ENCODE measurements at places on chromosomes 4 and X. TPM values are rescaled to one million over a fixed set of nuclear protein-coding genes. Genes with fewer than 3 reads are reported as not detected.

- peak overlapping the region; percentile 93 for H3K27ac ChIP-seq
- H3K4me1 ChIP-seq: peaks cover 11% of the 10 kb centered on the region
- no peak for DNase-seq
- no peaks in the 10 kb centered on the region for H3K36me3 ChIP-seq
- peak overlapping the region; percentile 46 for H3K4me3 ChIP-seq
- H3K27me3 ChIP-seq: no peaks in the 10 kb centered on the region
Observed at GRCh38 chr4:70704931-70705182, 16.5 kb downstream of the UTP3 start.

DNA sequence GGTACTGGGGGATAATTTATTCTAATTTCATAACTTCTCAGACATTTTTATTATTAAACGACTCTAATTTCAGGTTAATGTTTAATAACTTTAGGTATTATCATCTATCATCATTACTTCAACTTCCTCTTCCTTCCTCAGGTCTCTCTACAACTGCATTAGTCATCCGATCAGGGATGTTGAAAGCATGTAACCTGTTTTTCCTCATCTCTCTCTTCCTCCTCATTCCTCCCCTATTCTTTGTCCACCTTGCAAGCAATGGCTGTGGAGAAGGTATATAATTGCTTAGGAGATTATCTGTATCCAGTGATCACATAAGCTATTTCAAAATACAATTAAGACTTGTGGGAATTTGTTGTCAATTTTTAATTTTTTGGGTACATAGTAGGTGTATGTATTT is 632.6 kb upstream of the DIAPH2 start:
- no peak overlapping the region for H3K27ac ChIP-seq
- no peaks in the 10 kb centered on the region for H3K4me1 ChIP-seq
- no peak overlapping the region for H3K4me3 ChIP-seq
- DNase-seq: no peak
- H3K27me3 ChIP-seq: no peaks in the 10 kb centered on the region

The TRIM2 gene
- 18.8 TPM for polyA plus RNA-seq

DNA sequence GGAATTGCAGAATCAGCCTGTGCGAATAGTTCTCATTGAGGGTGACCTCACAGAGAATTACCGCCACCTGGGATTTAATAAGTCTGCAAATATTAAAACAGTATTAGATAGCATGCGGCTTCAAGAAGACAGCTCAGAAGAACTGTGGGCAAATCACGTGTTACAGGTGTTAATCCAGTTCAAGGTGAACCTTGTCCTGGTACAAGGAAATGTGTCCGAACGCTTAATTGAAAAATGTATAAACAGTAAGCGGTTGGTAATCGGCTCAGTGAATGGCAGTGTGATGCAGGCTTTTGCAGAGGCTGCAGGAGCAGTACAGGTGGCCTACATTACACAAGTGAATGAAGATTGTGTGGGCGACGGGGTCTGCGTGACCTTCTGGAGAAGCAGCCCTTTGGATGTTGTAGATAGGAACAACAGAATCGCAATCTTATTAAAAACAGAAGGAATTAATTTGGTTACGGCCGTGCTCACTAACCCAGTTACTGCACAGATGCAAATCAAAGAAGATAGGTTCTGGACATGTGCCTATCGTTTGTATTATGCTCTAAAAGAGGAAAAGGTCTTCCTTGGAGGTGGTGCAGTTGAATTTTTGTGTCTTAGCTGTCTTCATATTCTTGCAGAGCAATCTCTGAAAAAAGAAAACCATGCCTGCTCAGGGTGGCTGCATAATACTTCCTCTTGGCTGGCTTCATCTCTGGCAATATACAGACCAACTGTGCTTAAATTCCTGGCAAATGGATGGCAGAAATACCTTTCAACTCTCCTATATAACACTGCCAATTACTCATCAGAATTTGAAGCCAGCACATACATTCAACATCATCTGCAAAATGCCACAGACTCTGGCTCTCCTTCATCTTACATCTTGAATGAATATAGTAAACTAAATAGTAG is 10.7 kb downstream of the BBS12 start:
- no peak for DNase-seq
- no peak overlapping the region for H3K27ac ChIP-seq
- no peak overlapping the region for H3K4me3 ChIP-seq
- H3K4me1 ChIP-seq: no peaks in the 10 kb centered on the region
- no peaks in the 10 kb centered on the region for H3K27me3 ChIP-seq
